ENCODE measurements at places on chromosomes 7 and 10.

DNA sequence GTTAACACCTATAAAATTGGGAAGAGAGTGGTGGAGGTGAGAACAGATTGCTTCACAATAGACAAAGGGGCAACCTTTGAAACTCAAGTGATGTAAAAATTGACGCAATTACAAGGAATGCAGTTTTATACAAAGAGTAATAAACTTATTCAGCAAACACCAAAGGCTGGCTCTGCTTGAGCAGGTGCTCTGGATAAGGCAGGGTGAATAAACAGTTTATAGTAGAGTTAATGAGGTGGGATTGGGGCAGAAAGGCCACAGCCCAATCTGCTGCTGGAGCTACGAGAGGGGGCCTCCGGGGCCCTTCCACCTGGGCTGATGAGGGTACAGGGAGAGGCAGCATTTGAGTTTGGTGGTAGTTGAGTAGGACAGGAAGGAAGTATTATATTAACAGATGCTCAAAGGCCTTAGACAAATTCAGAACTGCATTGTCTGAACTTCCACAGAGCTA is 6.0 kb downstream of the MUC12 start:
- DNase-seq = no peak

DNA sequence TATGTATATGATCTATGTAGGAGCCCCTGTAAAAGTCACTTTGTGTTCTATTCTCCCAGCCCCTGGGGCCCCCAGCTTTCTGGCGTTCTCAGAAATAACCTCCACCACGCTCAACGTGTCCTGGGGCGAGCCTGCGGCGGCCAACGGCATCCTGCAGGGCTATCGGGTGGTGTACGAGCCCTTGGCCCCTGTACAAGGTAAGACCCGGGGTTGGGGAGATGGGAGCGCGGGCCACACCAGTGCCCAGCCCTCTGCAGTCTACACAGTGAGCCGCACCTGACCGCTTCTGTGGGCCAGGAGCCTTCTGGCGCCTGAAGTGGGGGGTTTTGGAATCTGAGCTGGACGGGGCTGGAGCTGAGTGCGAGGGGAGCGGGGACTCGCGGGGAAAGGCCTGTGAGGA is 472.1 kb upstream of the FOXK1 start:
- DNase-seq = no peak

- no peak for DNase-seq
Measured at GRCh38 chr7:138727336-138728099, 26.4 kb upstream of the SVOPL start.

- no peak for DNase-seq
Measured at GRCh38 chr7:47044625-47045024, 537.3 kb downstream of the TNS3 start.

GRCh38 chr10:11279314-11279713 is 261.6 kb downstream of the CELF2 start:
- DNase-seq = no peak

GRCh38 chr7:137935884-137936508 is 65.9 kb downstream of the CREB3L2 start:
- DNase-seq = no peak

DNA sequence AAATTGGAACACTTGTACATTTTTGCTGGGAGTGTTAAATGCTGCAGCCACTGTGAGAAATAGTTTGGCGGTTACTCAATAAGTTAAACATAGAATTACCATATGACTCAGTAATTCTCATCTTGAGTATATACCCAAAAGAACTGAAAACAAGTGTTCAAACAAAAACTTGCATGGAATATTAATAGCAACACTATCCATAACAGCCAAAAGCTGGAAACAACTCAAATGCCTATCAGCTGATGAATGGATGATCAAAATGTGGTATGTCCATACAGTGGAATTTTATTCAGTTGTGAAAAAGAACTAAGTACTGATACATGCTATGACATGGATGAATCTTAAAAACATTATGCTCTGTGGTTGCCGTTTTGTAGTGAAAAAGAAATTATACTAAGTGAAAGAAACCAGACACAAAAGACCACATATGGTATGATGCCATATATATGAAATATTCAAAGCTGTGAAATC is 63.0 kb upstream of the SP4 start:
- DNase-seq = no peak

GRCh38 chr10:123666318-123667236 is at the start of gene GPR26:
TSS of gene GPR26 (plus strand) at chr10:123666355. CDS start at chr10:123666408, 53 bp downstream.
- no peak for DNase-seq

DNA sequence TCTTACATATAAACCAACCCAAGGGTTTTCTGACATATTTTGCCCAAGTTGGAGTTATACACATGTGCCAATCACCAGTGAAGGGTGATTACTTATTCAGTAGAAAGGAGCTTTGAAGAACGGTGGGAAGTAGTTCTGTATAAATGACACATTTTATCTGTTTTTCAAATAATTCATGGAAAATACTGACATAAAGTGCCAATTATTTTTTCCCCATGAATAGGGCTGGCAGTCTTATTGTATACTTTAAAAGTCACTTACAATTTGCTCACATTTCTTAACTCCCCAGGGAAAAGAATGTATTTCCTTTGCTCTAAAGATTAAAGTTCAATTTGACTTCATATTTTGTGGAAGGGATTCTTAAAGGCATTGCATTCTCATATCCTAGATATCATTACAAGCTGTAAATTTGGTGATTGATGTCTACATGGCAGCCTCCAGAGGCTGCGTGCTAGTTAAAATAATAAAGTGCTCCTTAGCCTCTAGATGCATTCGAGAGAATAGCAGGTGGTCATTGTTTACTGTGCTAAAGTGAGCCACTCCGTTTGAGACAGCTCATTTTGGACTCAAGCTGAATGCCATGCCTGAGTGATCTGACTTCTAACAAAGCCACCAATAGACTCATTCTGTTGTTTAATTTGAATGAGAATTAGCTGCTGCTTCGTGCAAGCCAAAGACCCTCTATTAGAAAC is 148.8 kb upstream of the NRP1 start:
- no peak for DNase-seq

DNA sequence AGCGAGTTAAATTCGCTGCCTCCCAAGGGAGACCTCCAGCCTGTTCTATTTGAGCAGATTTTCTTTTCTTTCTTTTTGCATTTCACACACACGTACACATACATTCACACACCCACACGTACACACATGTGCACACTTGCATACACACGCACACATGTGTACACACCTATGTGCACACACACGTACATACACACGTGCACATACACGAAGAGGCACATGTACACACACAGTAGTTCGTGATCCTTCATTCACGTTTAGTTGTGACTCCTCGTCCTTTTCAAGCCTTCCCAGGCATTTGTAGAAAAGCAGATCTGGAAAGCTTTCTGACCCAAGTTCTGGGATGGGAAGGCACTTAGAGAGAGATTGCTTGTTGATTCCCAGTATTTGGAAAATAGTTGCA is 290.8 kb upstream of the COBL start:
- DNase-seq = no peak

DNA sequence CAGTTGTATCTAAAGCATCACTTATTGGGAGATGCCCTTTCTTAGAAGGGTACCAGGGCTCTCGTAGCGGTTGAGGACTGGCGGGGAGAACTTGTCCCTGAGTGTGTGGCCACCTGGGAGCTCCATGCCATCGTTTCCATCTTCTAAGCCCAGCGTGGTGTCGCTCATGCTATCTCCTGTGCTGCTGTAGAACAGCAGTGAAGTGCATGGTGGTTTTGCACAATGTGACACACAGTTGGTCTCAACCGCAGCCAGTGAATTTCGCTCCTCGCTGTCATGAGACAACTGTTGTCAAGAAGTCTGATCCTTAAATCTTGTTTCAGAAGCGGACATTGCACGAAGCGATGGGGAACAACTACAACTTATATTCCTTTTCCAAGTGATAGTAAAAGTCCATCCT is 283.4 kb downstream of the GRID1 start:
- DNase-seq = no peak

GRCh38 chr7:94697035-94697974 is 41.4 kb upstream of the SGCE start:
- no peak for DNase-seq

DNA sequence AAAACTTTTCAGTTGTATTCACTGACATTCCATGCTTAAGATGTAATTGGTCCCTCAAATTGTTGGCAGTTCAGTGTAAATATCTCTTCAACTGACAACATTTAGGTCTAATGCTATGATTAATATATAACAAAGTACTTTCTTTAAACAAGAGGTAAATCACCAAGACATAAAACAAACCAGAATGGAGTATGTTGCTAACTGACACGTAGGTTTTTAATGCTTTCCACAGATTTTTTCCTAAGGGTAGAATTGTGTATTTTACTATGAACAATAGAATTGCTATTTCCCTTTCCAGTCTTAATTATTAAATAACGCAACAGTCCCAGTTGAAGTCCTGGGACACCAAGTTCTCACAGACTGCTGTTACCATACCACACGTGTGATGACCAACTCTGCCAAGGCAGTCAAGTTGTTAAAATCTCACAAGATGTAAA is 4.1 kb downstream of the JCAD start:
- no peak for DNase-seq

- DNase-seq = peak; percentile 26
Measured at GRCh38 chr10:22491931-22492615, 146.8 kb downstream of the SPAG6 start.

- no peak for DNase-seq
Measured at GRCh38 chr7:136139417-136139816, 162.3 kb upstream of the MTPN start.

- no peak for DNase-seq
Measured at GRCh38 chr7:108266491-108266890, 136.3 kb upstream of the LAMB4 start.

DNA sequence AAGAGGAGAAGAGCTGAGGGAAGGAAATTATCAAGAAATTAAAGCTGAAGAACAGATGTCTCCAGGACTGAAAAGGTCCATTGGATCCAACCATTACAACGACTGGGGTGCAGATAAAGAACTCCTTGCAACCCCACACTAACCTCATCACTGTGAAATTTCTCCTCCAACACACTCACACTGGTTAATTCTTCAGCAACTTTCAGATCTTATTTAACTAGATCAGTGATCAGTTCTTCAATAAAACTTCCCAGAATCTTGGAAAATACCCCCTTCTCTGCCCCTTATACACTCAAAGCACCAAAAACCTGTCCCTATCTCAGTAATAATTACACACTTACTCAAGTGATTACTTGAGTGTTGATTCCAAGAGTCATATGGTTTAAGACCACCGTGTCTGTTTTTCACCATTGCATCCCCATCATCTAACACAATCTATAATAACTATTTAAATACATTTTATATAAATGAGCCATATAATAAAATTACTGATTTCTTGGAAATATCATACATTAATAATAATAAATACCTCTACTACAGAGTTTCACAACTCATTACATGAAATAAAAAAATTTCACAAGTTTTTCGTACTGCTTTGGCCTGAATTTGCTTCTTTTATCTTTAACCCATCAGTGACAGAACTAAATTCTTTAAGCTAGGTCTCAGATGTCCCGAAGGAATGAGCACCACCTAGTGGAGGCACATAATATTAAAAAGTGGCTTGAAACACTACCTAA is 123.7 kb downstream of the MPP7 start:
- peak; percentile 37 for DNase-seq

DNA sequence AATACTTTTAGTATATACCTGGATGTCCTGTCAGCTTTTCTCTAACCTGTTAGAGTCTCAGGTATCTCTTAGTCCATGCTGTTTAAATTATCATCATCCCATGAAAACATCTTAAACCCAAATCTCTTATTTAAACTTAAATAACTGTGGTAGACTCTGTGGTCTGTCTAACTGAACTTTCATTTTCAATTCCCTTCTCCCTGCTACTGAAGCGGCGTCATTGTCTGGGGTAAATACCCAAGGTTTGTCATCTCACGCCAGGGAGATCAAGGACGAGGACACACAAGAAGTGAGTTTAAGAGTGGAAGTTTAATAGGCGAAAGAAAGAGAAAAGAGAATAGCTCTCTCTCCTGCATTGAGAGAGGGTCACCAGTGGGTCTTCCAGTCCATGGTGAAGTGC is 804.4 kb upstream of the CELF2 start:
- DNase-seq = no peak

GRCh38 chr10:30437031-30437841 is 3.3 kb downstream of the MAP3K8 start:
- DNase-seq = peak; percentile 62

DNA sequence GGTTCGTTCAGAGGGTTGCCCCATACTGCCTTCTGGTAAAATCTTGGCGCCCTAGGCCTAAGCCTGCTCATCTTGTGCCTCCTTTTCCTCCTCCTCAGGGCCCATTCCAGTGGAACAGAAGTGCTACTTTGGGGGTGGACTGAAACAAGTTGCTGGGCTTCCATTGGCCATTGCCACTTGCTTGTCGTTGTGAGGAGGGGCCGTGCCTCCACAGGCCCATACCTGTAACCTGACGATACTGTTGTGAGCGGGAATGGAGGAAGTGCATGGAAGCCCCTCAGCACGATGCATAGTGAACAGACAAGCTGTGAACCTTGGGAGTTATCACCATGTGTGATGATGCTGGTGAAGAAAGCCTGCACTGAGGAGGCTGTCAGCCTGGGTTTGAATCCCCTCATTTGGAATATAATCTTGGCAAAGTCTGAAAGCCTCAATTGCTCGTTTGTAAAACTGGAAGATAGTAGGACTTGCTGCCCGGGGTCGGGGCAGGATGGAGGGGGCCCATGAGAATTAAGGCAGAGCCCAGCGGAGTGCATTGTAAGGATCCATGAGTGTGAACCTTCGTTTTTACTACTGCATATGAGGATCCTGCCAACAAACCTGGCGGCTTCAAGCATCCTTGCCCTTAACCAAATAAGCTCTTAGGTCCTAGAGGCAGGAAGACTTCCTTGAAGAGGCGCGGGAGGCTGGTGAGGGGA is 671 bp upstream of the PAPSS2 start:
- DNase-seq = no peak

GRCh38 chr10:22853906-22854447 is 73.9 kb upstream of the ARMC3 start:
- DNase-seq = no peak

GRCh38 chr10:110017052-110017451 is 9.3 kb downstream of the ADD3 start:
- DNase-seq = no peak

- DNase-seq = peak; percentile 6
Measured at GRCh38 chr7:27182861-27183681, 2.0 kb downstream of the HOXA11 start.

DNA sequence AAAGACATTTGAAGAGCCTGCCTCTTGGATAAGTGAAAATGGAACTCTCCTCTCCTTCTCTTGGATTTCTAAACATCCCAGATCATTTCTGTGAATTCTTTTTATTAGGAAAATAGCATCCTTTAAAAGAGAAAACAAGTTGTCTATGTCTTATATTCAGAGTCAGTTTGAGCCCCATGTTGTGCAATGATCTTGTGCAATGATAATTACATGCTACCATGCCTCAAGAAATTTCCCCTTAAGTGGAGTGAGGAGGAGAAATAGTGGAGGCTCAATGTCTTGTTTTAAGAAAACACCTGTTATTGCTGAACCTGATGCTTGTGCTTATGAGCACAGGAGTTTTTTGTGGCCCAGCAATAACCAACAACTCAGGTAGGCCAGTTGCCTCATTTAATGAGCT is 103.6 kb downstream of the NPSR1 start:
- DNase-seq = no peak
